Camera-type eye (tissue), 1 donor: ENCODE measurements at places on chromosomes 3 and 15. TPM values are rescaled to one million over a fixed set of nuclear protein-coding genes. Genes with fewer than 3 reads are reported as not detected.

Gene ST6GAL1
- total RNA-seq = 18.1 TPM

Gene GPR160
- 61.7 TPM for total RNA-seq

Gene LMAN1L
- 3.0 TPM for total RNA-seq

Gene DUOXA2
- not detected for total RNA-seq

Gene CNOT10
- total RNA-seq = 40.3 TPM

Gene ONECUT1
- total RNA-seq = 21.3 TPM

Gene SLC28A2
- not detected for total RNA-seq

Gene PROS1
- total RNA-seq = 43.0 TPM

Gene LMLN
- total RNA-seq = 10.5 TPM

Gene CCRL2
- total RNA-seq = 1.7 TPM

Gene PLSCR2
- not detected for total RNA-seq

Gene CLDN18
- total RNA-seq = not detected

Gene RAB11A
- total RNA-seq = 173 TPM

Gene ATP8B4
- total RNA-seq = 9.3 TPM

Gene CCDC80
- total RNA-seq = 43.5 TPM

Gene GOLGA6L9
- total RNA-seq = 14.8 TPM

Gene MOBP
- not detected for total RNA-seq

Gene PARP3
- total RNA-seq = 10.3 TPM

Gene PLCL2
- 71.1 TPM for total RNA-seq

Gene CHAC1
- 2.5 TPM for total RNA-seq

Gene CILP
- total RNA-seq = 9.2 TPM

Gene ACTRT3
- 2.6 TPM for total RNA-seq

Gene OXTR
- total RNA-seq = 1.4 TPM

Gene AGTR1
- total RNA-seq = 3.5 TPM

Gene ZNF620
- 15.3 TPM for total RNA-seq

Gene TMEM212
- not detected for total RNA-seq

Gene SPINK8
- total RNA-seq = not detected

Gene FRG2C
- not detected for total RNA-seq

Gene CD96
- 1.3 TPM for total RNA-seq

Gene XYLB
- 9.3 TPM for total RNA-seq

Gene DAZL
- total RNA-seq = not detected

Gene ADAMTS17
- 24.5 TPM for total RNA-seq

Gene GOLGA8M
- 1.9 TPM for total RNA-seq

Gene TMEM207
- not detected for total RNA-seq

Gene FEZF2
- total RNA-seq = 14.3 TPM

Gene RNF168
- total RNA-seq = 16.9 TPM

Gene PAQR9
- 3.6 TPM for total RNA-seq

Gene PFN2
- 222 TPM for total RNA-seq

Gene CCDC9B
- 8.4 TPM for total RNA-seq

Gene TERB2
- total RNA-seq = not detected

Gene C3orf20
- 0.22 TPM for total RNA-seq

Gene ENTPD3
- total RNA-seq = 1.7 TPM

Gene PPARG
- 5.5 TPM for total RNA-seq

Gene PLXNB1
- 92.6 TPM for total RNA-seq

Gene RHCG
- total RNA-seq = 1.0 TPM

Gene GOLGA6A
- 0.49 TPM for total RNA-seq

Gene FETUB
- not detected for total RNA-seq

Gene CCR5
- total RNA-seq = 0.11 TPM

Gene APBA2
- 49.4 TPM for total RNA-seq
